Thyroid gland (tissue), 4 donors: ENCODE measurements at places on chromosomes 4 and X. TPM values are rescaled to one million over a fixed set of nuclear protein-coding genes. Genes with fewer than 3 reads are reported as not detected.
A peak's percentile ranks its signal among the peaks of the same experiment; 100 is the strongest.

DNA sequence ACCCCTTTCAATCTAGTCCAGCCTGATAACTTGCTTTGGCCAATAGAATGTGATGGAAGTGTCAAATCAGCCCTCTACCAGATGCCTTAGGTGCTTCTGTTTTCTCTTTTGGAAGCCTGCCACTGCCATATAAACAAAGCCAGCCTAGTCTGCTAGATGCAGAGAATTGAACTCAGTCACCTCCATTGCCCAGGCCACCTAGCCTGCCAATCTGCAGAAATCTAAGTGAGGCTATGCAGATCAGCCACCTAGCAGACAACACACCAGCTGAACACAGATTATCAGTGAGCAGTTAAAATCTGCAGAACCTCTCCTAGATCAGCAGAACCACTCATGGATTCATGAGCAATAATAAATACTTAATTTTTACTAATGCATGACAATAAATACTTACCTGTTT, 1108.2 kb downstream of the PCDH18 start:
- DNase-seq, result no peak

DNA sequence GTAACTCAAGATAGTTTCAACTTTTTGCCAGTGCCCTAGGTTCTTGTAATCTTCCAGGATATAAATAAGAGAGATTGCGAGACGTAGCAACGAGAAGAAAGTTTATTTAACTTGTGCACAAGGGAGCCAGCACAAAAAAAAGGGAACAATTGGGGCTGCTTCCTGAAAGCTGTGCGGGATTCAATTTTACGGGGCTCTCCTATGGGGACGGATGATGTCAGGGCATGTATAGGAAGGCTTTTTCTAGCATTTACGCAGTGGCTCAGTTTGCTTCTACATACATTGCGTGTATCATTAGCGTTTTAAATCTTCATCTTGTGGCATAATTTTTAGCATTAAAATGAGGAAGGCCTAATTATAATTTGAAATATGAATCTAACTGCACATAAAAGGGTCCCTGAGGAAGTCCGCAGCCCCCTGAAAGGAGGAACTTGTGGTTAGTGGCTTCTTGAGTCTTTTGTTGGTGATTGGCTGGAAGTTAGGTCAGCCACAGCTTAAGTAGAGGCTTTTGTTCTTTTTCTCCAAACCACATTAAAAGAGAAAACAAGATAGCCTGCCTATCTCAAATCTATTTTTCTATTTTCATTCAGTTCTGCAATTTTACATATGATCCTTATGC, 668.2 kb upstream of the NDST4 start:
- DNase-seq, result no peak

DNA sequence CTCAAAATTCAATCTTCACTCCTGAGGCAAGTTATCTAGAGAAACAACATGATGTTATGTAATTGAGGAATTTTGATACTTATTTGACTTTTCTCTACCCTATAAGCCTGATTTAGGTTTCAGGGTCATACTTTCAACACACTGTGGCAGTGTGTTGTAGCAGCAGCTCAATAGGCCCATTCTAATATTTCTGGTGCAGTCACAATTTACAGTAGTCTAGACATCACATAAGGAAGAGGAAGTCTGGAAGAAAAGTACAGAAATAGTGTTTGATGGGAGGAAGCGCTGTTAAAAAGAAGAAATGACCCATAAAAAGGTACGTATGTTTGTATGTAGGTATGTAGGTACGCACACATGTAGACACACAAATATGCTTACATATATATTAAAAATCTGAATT, 194.3 kb downstream of the ARHGAP24 start:
- DNase-seq, result no peak

DNA sequence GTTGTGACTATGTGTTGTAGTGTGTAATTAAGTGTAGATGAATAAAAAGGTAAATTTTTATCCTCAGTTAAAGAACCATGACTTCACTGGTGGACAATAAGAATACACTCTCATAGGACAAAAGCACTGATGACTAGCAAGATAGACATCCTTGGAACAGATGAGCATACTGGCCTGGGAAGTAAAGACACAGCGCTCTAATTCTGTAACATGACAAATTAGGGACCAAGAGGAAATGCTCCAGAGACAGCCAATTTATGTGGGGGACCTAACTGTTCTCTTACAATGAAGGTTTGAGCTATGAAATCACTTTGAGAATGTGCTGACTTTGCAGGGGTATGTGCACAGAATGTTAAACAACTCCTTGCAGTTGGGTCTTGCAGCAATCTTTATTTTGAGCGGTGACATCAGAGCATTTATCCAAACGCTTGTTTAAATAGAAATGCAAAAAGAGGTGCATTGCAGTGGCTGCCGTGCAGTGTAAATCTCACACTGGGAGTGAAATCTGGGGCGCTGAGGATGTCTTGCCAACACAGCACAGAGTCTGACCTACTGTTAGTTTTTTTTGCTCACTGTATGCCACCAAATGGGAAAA, 109.3 kb downstream of the MAGEC2 start:
- DNase-seq, result no peak

GRCh38 chr4:143076723-143077122, 108.0 kb upstream of the USP38 start:
- no peak for DNase-seq

GRCh38 chrX:108584617-108585211, 145.1 kb downstream of the COL4A5 start:
- no peak for DNase-seq

DNA sequence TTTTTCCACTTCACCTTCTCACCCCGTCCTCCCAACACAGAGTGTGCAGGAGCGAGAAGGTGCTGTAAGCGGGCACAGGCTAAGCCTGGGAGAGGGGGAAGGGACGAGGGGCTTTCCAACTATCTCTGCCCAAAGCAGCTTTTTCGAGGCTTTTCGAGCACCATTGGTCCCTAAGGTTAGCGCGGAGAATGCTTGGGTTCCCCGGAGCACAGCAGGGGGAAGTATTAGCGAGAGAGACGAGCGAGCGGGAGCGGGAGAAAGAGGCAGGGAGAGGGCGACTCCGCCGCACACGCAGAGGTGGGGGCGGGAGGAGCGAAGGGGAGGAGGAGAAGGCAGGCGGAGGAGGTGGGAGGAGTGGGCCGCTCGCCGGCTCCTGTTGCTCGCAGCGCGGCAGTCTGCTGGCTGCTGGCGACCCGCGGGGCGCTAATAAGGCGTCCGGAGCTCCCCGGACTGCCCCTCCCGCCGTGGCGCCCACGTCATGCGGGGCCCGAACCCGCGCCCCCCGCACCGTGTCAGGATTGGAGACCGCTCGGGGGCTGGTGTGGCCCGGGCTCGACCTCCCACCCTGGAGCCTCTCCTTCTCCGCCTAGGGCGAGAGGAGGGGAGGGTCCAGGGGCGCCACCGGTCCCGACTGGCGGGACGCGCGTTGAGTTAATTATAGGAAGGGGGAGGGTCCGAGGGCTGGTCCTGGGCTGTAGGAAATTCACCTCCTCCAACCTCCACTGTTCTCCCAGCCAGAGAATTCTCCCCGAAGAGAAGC, at the start of gene ADAMTS3:
TSS of gene ADAMTS3 (minus strand) at position 263 of the 760 bp plus-strand sequence. CDS start 459 bp downstream, outside the sequence.
- peak; percentile 80 for DNase-seq

DNA sequence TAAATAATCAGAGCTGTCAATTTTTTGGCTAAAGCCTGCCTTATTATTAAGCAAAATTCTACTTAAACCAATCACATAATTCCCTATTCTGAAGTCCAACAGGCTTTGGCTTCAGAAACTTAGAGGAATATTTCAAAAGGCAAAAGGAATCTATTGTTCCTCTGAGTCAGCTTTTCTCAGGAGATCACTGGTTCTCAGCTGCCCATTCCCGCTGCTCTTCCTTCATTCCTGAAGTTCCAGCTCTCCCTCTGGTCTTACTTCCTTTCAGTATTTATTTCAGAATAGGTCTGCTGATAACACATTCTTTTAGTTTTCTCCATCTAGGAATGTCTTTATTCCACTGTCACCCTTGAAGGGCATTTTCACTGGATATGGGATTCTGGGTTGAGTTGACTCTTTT, 133.7 kb downstream of the SOWAHB start:
- no peak for DNase-seq

The GUCY2F gene
- not detected for total RNA-seq
